Activated CD4-positive, alpha-beta T cell treated with anti-CD3 and anti-CD28 coated beads, Interleukin-2, amount 10 ng/mL, durations not matched to agents 7 days and 5 days (primary cell): ENCODE measurements at places on chromosomes 3 and 15.

DNA sequence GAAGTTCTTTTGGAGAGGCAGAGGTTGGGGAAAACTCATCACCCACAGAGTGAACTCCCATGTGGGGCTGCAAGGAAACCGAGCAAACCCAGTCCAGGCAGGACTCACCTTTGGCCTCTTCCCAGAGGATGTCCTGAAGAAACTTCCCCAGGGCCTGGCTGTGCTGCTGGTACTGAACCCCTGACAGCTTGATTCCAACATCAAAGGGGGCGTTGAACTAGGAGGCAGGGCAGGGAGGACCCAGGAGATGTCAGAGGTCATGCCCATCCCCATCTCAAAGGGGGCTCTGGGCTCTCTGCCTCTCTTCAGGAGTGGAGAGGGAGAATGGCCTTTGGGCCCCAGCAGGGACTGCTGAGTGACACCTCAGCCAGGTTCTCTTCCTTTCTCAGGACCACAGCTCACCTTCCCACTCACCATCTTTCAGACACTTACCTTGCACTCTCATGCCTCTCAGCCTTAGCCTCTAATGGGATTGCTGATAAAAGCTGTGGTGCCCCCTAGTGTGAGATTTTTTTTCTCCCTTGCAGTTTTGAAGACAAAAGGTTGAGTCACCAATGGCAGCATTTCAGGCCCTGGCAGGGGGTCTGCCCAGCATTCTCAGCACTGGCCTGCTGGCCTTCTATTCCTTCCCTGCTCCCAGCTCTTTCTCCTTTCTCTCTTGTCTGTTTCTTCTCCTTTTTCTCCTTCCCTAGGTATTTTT lies 6.0 kb downstream of the GHRL start:
- DNase-seq = peak; percentile 67

DNA sequence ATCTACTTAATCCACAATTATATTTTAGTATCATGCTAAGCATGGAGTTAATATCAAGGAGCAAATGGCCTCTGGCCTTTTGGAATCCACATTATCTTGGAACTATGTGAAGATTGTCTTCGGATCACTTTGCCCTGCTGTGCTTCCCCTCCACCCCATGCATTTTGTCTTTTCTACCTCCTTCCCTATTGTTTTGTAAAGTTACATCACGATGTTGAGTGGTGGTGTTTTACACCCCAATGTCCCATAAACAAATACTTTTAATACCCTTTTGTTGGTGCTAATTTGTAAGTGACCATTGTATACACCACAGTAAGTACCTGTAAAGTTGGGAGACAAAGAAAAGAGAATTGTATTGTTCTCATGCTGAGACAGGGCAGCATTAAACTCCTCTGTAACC lies 258.4 kb upstream of the ZNF717 start:
- no peak for DNase-seq

DNA sequence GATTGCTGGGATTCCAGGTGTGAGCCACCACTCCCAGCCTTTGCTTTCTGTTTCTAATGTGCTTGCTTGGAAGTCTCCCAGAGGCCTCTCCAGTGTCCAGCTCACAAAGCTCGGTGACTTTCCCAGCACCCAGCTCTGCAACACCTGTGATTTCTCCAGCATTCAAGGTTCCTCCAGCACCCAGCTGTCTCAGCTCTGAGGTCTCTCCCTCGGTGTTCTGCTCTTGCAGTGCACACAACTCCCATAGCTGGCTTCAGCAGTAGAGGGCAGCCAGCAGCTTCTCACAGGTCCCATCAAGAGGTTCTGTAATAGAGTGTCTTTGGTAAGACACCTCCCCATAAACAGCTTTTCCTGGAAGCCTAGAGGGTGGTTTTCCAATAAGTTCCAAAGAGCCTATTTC lies 75.1 kb downstream of the GRM7 start:
- DNase-seq = no peak

- no peak for DNase-seq
Observed at GRCh38 chr3:42012383-42012934, 50.6 kb upstream of the ULK4 start.

DNA sequence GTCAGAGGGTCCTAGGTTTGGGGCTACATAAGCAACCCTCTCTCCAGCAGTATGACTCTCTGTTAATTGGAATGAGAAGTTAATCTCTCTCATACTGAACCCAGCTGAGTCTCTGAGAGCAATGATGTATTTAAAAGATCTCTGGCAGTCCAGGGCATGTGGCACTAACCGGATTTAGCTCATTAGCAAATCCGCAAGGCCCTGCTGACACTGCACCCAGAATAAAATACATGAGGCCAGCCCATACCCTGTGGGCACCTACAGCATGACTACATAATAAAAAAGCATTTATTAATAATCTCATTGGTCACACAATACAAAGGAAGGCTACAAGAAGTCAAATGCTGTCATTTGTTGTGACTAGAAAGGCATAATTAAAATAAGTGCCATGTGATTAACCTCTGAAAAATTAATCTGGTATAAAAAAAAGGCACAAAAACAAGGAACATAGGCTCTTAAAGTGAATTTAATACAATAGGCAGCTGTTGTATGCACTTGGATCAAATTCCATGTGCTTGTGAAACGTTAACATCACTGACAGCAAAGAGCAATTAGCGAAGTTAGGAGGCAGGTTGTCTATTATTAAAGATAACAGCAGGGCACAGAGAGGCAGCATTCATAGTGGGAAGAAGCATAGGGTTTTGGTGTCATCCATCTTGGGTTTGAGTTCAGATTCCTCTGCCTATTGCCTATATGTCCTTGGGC lies 381.2 kb downstream of the WDR72 start:
- no peak for DNase-seq

- DNase-seq = no peak
Observed at GRCh38 chr3:157280786-157281185, 120.8 kb upstream of the CCNL1 start.

DNA sequence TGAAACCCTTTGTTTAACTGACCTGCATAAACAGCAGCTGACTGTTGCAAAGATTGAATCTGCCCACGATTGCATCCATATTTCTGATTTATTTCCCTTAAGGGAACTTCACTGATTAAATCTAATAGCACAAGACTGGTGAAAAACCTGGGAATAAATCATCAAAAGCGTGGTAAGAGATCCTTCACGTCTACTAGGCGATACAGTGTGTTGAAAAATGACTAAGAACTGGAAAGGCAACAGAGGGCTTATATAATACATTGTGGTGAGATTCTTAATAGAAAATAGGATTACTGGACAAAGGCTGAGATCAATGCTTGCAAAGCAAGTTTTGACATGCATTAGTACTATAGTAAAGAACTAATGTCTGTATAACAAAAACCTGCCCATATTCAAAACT lies 49.0 kb downstream of the POLQ start:
- DNase-seq = no peak

- no peak for DNase-seq
Observed at GRCh38 chr3:15120986-15121385, 22.0 kb upstream of the RBSN start.

DNA sequence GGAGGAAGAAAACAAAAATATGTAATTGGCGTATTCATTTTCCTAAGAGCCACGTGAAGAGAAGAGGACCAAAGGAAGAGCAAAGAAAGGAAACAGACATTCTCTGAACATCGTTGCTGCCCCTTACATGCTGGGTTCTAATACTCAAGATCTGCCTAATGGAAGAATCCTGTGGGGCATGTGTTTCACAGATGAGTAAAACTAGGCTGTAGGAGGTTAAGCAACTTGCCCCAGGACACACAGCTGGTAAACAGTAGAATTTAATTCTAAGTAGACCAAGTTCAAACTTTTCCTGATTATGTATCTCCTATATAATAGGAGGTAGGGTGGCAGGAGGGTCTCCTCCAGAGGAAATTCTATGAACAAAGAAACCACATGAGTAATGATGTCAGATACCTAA lies 106.1 kb upstream of the TNFAIP8L3 start:
- no peak for DNase-seq

- no peak for DNase-seq
Observed at GRCh38 chr15:77497110-77497737, 76.5 kb downstream of the HMG20A start.

DNA sequence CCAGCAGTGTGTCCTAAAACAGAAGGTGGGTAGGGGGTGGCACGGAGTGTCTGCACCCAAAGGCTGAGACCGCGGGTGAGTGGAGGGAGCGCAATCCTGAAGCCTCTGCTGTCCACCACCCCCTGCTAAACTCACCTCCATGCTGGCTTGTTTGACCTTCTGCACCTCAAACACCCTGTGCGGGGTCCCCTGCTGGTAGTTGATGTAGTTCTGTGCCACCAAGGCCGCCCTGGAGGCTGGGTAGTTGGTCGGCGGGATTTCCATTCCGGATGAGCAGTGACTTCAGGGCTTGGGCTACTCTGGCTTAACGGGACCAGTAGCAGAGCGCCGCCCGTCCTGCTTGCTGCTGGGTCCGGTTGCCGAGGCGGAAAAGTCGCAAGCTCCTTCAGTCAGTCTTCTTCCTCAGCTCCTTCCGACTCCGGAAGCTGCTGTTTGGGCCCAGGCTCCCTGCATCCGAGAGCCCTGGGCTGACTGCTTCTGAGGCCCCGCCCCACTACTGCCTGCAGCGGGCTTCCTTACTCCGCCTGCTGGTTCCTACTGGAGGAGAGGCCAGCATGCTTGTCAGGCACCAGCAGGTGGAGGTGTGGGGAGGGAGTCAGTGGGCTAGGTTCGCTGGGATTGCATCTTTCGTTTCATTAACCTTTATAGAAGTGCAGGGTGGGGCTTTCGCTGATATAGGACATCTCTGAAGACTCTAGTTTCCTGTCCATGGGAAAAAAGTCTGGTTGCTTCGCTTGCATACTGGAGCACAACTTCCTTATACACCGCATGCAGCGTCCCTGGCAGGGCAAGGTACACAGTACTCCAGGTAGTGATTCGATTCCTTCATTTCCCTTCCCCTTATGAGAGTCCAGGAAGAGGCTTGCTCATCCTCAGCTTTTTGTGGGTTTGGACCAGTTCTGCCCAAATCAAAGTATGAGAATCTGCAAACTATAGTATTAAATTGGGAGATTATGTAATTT lies at the start of gene LXN:
TSS of gene LXN (minus strand) at position 434 of the 962 bp plus-strand sequence. CDS start at position 264, 170 bp downstream.
- peak; percentile 89 for DNase-seq

- DNase-seq = no peak
Observed at GRCh38 chr15:25056484-25057425, 102.0 kb downstream of the SNRPN start.

GRCh38 chr3:183430325-183430957 lies 2.0 kb upstream of the MCF2L2 start:
- peak; percentile 33 for DNase-seq

GRCh38 chr3:126925411-126926171 lies 57.3 kb upstream of the PLXNA1 start:
- no peak for DNase-seq

- DNase-seq = no peak
Observed at GRCh38 chr3:184884359-184885017, 72.5 kb downstream of the VPS8 start.

GRCh38 chr3:10373686-10374261 lies 52.9 kb upstream of the SEC13 start:
- DNase-seq = no peak

DNA sequence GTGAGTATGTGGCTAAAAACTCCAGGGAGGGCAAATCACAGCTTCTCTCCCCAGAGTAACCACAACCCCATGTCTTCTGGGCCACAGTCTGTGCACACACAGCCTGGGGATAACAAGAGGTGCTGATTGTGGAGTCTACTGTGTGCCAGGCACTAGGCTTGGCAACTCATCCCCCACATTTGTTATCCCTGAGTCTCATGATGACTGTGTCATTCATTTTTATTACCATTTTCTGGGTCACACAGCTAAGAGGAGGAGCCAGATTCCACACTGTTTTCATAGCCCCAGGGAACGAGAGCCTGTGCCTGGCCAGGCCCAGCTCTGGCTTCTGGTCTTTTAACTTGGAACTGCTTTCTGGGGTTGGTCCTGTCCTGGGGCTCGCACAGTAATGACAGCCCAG lies 34.5 kb downstream of the ESYT3 start:
- no peak for DNase-seq

- DNase-seq = no peak
Observed at GRCh38 chr3:87370007-87370406, 93.6 kb upstream of the POU1F1 start.
